Activated naive CD8-positive, alpha-beta T cell treated with anti-CD3 and anti-CD28 coated beads for 36 hours (primary cell): ENCODE measurements at places on chromosomes 2 and 18. TPM values are rescaled to one million over a fixed set of nuclear protein-coding genes. Genes with fewer than 3 reads are reported as not detected.

DYNAP gene
- total RNA-seq = not detected

DNA sequence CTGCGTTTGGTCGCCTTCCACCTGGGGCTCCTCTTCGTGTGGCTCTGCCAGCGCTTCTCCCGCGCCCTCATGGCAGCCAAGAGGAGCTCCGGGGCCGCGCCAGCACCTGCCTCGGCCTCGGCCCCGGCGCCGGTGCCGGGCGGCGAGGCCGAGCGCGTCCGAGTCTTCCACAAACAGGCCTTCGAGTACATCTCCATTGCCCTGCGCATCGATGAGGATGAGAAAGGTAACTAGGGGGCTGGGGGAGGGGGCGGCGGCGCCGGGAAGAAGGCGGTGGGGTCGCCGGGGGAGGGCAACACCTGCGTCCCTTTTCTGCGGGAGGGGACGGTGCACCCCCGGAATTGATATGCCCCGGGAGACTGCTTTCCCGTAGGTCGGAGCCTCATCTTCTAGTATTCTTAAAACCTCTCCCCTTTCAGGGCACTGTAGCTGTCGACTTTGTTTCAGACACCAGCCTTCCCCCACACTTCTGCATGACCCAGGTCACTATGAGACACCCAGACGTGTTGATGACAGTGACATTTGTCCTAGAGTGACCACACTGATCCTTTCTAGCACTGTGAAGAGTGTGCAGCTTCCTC is 755 bp downstream of the SPAST start:
- H3K4me3 ChIP-seq = peak overlapping the region; percentile 94
- H3K36me3 ChIP-seq = peaks cover 3% of the 10 kb centered on the region
- H3K27ac ChIP-seq = peak overlapping the region; percentile 90
- H3K27me3 ChIP-seq = no peaks in the 10 kb centered on the region
- H3K4me1 ChIP-seq = peaks cover 27% of the 10 kb centered on the region
- DNase-seq = no peak

TRIB2 gene
- 5.1 TPM for total RNA-seq

- H3K4me3 ChIP-seq = no peak overlapping the region
- no peak overlapping the region for H3K27ac ChIP-seq
- peaks cover 14% of the 10 kb centered on the region for H3K27me3 ChIP-seq
Measured at GRCh38 chr2:218824004-218824403, 7.6 kb downstream of the PRKAG3 start.

GRCh38 chr2:43356774-43357173 is 130.4 kb upstream of the ZFP36L2 start:
- DNase-seq = no peak
- peaks cover 2% of the 10 kb centered on the region for H3K36me3 ChIP-seq
- H3K4me1 ChIP-seq = peaks cover 2% of the 10 kb centered on the region
- no peaks in the 10 kb centered on the region for H3K27me3 ChIP-seq
- H3K4me3 ChIP-seq = no peak overlapping the region

GRCh38 chr18:67581178-67581577 is 64.7 kb upstream of the DSEL start:
- H3K36me3 ChIP-seq = no peaks in the 10 kb centered on the region
- H3K27ac ChIP-seq = no peak overlapping the region
- no peaks in the 10 kb centered on the region for H3K27me3 ChIP-seq
- no peaks in the 10 kb centered on the region for H3K4me1 ChIP-seq
- H3K4me3 ChIP-seq = no peak overlapping the region
- DNase-seq = no peak

DNA sequence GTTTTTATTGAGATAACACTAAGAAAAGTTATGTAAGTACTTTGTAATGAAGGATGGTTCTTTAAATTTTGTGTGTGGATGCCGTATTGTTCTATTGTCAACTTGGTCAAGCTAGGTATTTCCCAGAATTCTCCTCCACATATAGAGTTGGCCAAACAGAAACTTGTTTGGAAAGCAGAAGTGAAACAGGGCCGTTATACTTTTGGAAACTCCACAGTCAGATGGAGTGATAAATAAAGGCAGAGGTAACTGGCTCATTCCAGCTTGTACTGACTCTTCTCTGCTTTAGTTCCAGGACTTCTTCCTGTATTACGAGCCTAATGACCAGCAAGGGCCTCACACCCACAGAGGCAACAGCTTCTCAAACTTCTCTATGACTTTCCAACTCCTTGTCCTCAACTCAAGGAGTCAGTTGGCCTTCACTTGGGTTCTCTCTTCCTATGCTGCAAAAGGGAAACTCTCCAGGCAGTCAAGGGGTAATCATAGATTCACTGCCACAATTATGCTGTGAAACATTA is 16.4 kb upstream of the STARD7 start:
- H3K36me3 ChIP-seq = no peaks in the 10 kb centered on the region
- H3K27ac ChIP-seq = peak overlapping the region; percentile 52
- DNase-seq = no peak
- no peak overlapping the region for H3K4me3 ChIP-seq

DNA sequence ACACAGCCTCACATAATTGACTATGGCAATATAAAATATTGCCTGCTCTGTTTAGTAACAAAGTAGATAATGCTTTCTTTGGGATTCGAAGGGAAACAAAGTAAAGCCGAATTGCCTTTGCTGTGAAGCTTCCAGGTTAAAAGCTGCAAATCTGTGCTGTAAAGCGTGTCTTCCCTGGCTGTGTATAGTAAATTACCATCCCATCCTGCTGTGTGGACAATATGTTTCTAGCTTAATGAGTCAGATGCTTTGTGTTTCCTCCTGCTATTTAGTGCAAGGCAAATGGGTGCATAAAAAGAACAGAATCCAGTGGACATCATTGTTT is 265.1 kb downstream of the SOCS6 start:
- no peaks in the 10 kb centered on the region for H3K27me3 ChIP-seq
- H3K36me3 ChIP-seq = no peaks in the 10 kb centered on the region
- H3K4me3 ChIP-seq = no peak overlapping the region
- no peak for DNase-seq
